SW 1271 (cell line): ENCODE measurements at places on chromosomes 1 and 21.

GRCh38 chr1:168760781-168761180 is 31.8 kb upstream of the DPT start:
- DNase-seq: no peak

DNA sequence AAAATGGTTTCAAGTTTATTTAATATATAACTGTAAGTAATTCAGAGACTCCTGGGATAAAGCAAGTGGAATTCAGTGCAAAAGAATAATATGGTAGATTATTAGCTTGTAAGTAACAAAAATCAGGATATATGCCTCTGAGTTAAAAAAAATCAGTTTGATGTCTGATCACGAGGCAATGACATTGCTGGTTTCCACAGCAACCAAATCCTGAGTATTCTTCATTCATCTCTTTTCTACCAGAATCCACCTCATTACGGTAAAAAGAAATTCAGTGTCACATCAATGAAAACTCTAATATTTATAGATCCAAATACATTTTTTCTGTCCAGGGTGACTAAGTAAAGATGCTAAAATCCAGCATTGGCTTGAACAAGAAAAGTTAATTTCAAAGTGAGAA is 642.3 kb upstream of the TMPRSS15 start:
- DNase-seq: no peak

DNA sequence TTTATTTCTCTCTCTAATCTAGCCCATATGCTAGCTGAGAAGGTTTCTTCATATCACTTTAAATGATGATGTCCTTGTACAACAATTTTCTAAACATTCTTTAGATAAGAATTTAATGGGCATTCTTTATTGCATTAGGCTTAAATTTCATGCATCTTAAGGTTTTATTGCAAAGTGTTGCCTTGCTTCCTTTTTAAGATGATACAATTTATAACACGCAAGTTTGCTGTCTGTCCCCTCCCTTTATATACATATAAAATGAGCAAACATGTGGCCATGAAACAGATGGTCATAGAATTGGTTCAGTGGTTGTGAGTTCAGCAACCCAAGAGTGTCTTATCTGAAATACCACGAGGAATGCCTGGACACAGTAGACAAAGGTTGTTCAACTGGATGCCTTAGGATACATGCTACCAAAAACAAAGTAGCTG is 12.1 kb downstream of the NBPF3 start:
- DNase-seq: no peak

DNA sequence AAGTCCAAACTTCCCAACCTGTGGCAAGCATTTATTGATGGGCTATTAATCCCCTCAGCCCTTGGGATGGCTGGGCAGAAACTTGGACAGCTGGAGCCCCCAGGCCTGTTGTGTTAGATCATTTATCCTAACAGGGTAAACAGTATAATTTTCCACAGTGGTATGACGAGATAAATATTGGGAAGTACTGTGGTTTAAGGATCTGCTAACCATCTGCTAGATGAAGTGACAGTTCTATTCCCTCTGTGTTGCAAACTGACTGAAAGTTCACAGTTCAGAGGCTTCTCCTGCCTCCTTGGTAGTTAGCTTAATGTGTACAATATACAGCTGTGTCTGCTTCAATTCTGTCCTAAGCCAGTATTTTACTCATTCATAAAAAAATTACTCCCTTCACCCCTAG is 127.5 kb upstream of the CHODL start:
- DNase-seq: no peak

- DNase-seq: no peak
Observed at GRCh38 chr21:36551731-36552433, 72.0 kb upstream of the CLDN14 start.

DNA sequence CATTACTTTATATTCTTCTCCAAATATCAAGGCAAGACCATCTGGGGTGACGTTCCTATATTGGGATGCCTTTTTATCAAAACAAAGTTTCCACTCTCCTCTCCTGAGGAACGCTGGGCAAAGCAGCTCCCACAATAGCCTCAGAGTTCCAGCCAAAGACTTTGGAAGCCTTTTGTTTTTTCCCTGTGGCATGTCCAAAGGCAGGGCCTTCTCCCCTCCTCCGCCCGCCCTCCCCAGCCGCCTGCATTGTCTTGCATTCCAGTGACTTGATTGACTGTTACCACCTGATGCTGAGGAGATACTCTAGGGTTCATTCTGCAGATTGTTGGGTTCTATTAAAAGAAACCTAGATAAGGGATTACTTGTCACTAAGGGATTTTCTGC is 43.5 kb downstream of the PROX1 start:
- DNase-seq: no peak

GRCh38 chr1:12109901-12110300 is 46.8 kb downstream of the TNFRSF8 start:
- DNase-seq: no peak

- no peak for DNase-seq
Observed at GRCh38 chr1:233261206-233261605, 34.3 kb downstream of the PCNX2 start.

DNA sequence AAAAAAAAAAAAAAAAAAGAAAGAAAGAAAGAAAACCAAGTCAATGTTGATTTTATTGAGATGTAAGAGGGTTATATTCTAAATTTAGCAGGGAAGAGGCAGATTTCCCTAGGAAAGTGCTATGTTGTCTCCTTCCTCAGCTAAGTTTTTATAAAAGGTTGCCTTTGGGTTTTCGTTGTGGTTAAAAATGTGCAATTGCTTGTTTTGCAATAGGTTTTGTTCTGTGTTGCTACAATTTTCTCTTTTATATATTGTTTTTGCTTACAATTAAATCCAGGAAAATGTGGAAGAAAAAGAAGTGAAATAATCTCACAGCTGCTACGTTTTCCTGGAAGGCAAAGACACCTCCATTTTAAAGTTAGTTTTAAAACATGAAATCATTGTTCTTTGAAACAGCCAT is 136.7 kb upstream of the C1orf105 start:
- no peak for DNase-seq

DNA sequence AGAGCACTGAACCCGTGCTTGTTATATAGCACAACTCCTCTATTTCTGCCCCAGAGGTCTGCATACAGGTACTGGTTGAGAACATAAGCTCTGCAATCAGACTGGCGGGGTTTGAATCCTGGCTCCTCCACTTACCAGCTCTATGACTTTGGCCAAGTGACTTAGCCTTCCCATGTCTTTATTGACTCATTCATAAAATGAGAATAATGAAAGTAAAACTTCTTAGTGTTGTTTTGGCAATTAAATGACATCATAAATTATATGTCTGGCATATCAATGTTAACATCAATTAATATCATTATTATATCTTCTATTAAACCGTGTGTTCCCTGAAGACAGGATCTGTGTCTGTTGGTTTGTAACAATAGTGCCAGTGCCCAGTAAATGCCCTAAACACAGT is 4.3 kb downstream of the INKA2 start:
- DNase-seq: no peak

- no peak for DNase-seq
Observed at GRCh38 chr1:56890229-56890628, 35.6 kb downstream of the C8A start.

DNA sequence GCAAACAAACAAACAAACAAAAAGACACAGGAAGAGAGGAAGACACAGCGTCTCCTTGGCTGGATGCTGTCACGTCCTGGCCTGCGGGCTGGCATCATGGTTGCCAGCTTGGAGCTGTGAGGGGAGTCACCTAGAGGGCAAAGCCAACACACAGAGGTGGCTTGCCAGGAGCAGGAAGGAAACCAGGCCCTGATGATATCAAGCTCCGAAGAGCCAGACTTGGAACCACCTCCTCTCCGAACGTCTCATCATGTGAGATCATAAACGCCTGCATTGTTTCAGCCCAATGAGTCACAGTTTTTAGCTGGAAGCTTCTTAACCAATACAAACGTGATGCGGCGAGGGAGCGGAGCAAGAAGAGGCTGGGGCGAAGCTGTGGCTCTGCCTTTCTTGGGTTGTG is 8.7 kb downstream of the PLA2G2D start:
- no peak for DNase-seq

- DNase-seq: no peak
Observed at GRCh38 chr1:200665861-200666260, 3.8 kb downstream of the DDX59 start.

DNA sequence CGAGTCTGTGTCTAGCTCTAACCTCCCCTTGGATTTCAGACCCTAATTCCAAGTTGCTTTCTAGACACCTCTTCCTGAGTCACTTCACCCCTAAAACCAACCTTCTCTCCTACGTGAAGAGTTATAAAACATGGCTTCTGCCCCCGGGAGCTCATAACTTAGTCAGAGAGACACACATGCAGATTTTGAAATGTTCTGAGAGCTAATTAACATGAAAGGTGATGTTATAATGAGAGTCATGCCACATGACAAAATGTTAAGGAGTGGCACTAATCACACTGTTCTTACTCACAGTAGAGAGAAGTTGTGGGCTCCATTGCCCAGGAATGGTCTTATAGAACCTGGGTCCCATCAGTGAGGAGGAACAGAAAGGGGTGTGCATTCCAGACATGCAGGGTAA is 117.1 kb downstream of the LRIG2 start:
- no peak for DNase-seq

DNA sequence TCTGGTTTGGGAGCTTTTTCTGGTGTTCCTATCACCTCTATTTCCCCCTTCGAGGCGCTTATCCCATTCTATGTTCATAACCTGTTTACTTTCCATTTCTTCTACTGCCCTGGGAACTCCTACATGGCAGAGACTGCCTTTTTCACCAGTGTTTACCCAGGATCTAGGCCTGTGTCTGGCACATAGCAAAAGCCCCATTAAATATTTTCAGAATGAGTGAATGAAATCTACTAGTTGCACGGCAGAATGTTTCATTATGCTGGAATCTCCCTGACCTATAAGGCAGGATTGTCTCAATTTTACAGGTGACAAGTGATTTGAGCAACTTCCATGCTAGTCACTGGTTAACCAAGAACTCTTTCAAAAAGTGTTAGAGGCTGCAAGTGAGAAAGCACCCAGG is 70.1 kb downstream of the PGM1 start:
- DNase-seq: no peak

GRCh38 chr1:233689017-233689747 is 75.3 kb downstream of the KCNK1 start:
- no peak for DNase-seq

GRCh38 chr1:72827278-72827677 is 544.9 kb upstream of the NEGR1 start:
- DNase-seq: no peak

DNA sequence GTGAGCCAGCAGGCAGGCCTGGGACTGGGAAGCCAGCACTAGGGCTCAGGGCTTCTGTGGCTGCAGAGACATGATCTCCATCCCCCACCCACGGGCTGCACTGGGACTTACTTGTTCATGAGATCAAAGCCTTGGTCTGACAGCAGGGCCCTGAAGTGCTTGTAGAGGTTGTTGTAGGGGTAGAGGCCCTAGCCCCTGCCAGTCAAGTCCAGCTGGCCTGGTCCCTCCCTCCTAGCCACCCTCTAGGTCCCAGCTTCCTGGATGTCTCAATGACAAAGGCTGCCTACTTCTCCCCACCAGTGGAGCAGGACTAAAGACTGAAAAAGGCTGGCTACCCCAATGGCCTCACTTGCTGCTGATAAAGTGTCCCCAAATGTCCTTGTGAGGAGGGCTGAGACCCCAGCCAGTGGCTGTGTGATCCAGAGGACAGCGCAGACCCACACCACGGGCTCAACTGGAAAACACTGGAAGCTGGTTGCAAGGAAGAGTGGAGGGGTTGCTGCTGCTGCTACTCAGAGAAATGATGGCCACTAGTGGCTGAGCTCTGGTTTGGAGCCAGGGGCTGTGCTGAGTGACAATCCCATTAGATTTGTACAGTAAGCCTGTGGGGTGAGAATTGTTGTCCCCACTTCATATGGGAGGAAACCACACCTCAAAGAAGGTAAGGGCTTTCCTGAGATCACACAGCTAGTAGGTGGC is 1.4 kb downstream of the HTR1D start:
- DNase-seq: no peak

- DNase-seq: no peak
Observed at GRCh38 chr1:111193712-111194480, 6.5 kb downstream of the DENND2D start.

- peak; percentile 14 for DNase-seq
Observed at GRCh38 chr1:23210351-23210785, 6.9 kb downstream of the HTR1D start.

DNA sequence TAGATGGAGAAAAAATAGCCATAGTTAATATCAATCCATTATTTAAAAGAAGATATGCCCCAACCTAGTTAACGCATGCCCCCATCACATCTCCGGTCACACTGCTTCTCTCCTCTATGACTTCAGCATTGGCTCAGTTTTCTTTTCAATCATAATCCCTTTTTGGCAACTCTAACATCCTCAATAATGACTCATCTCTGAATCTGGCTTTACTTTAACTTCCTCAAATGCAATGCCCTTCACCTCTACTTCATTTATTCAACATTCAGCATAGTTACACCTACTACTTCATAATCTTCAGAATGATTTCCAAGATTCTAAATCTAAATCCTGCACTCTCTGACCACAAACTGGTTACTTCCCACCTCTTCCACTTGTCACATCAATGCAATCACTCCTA is 417.3 kb downstream of the USH2A start:
- DNase-seq: no peak
